ENCODE measurements at places on chromosomes 12 and 14.
A peak's percentile ranks its signal among the peaks of the same experiment; 100 is the strongest.

- DNase-seq = no peak
Observed at GRCh38 chr12:59615392-59616165, 19.8 kb downstream of the SLC16A7 start.

DNA sequence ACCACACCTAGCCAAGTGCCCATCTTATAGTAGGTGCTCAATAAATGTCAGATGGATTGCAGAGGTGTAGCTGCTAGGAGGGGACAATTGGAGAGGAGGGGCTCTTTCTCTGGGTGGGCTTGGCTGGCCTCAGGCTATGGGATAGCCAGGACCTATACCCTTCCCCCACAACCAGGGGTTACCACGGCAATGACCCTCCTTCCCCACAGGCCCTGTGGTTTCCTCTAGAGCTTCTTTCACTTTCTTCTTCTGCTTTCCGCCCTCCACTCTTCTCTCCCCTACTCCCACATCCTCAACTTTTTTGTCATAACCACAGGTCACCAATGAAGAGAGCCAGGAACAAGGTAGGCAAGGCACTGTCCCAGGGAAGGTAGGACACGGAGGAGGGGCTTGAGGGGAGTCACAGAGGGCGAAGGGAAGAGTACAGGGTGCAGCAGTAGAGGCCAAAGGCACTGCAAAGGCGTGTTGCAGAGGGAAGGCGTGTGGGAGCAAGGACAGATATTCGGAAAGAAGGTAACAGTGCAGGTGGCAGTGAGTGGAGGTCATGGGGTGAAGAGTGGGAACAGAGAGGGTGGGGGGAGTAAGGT is 1.9 kb upstream of the ITGB7 start:
- DNase-seq = no peak

GRCh38 chr12:15956413-15957185 is 45.5 kb downstream of the DERA start:
- no peak for DNase-seq

GRCh38 chr14:103206023-103206481 is 82.8 kb downstream of the TNFAIP2 start:
- peak; percentile 8 for DNase-seq

GRCh38 chr12:92058664-92059063 is 87.0 kb downstream of the BTG1 start:
- no peak for DNase-seq

- no peak for DNase-seq
Observed at GRCh38 chr12:119326341-119326740, 8.2 kb upstream of the CCDC60 start.

DNA sequence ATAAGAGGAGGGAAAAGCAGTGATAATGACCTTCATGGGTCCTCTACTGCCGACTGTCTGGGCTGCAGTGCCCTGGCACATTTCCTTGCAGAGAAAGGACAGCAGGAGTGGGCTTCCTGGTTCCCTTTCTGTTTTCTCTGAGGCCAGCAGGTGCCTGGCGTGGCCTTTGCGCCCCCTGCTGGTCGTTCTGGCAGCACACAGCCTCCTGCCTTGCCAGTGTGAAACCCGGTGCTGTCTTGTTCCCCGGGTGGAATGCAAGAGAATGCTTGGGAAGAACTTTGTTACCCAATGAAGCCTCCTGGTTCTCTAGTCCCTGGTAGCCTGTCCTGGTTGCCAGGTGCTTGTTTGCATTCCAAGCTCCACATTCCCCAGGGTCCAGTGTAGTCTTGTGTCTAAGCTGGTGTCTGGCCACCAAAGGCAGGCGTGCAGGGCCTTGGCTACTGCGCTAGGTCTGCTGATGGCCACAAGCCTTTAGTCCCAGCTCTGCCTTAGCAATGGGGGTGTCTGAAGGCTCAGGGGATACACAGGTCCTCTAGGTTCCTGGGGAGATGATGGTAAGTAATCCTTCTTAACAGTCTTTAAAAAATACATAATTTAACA is 1392.4 kb upstream of the TMEM132C start:
- DNase-seq = peak; percentile 24

DNA sequence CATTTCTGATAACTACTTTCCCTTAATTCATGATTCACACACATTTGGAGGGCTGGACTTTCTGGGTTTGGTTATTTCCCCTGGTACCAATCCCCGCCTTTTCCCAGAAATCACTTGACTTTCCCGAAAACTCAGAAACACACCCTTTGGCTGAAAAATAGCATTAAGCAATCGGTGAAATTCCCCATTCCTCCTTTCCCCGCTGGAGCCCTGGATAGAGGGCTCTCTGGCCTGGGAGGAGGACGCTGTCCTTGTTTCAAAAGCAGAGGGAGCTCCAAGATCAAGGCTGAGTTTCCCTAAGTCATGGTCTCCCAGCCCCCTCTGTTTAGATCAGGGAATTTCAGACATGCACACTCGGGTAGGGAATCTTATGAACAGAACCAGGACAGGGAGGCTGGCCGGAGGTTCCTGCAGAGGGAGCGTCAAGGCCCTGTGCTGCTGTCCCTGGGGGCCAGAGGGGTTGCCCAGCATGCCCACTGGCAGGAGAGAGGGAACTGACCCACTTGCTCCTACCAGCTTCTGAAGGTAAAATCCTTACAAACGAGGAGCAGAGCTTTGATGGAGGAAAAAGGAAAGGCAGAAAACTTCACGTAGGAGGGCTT is at the start of gene C1S:
Gene C1S (plus strand): TSS at position 366 of the 602 bp plus-strand sequence. CDS start 1,195 bp downstream, outside the sequence.
- DNase-seq = peak; percentile 99

GRCh38 chr12:69916544-69917235 is 91.7 kb downstream of the MYRFL start:
- DNase-seq = peak; percentile 22
